ENCODE measurements at places on chromosomes 5 and 9.

GRCh38 chr5:1769752-1770442 lies 29.7 kb downstream of the MRPL36 start:
- no peak for DNase-seq

DNA sequence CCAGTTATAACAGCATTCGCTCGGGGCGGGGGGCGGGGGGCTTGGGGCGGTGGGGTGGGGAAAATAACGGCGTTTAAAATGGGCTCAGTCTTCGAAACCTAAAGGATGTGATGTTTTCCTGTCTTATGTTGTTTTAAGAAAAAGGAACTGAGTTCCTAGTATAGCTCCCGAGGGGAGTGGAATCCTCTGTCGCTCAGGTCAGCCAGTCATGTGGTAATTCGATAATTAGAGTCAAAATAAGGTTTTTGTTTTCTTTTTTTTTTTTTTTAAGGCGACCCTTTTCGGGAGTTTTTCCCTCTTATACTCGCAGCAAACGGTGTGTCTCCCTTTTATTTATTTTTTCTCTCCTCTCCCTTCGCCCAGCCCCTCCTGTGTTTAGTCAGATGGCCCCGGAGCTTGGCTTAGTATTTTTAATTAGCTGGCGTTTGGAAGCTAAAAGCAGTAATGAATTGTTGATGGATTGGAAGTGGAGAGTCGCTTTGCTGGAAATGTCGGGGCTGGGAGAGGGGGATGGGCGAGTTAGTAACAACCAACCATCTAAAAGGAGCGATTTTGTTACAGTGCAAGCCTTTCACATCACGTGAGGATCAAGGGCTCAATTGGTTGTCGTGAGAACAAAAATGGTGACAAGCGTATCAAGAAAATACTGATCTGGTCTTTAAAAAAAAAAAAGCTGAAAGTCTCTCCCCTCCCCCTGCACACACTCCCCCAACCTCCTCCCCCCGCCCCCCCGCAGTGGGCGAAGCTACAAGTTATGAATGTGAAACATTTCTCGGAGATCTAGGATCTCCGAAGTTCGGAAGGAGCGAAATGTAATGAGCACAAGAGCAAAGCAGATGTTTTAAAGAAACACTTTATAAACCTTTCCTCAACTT lies 714 bp upstream of the ZNF608 start:
- DNase-seq: peak; percentile 98

GRCh38 chr5:59436364-59437148 lies 457.0 kb downstream of the PDE4D start:
- no peak for DNase-seq

- DNase-seq: no peak
These were observed 212.7 kb downstream of the DCP2 start for GRCh38 chr5:113189291-113189690.

- no peak for DNase-seq
These were observed 40.6 kb downstream of the TSPAN17 start for GRCh38 chr5:176687881-176688280.

Data from fibroblast of pulmonary artery (primary cell).